ENCODE measurements at places on chromosomes 1 and 21.

GRCh38 chr1:217435204-217435603 lies 195.7 kb downstream of the GPATCH2 start:
- no peak for DNase-seq

DNA sequence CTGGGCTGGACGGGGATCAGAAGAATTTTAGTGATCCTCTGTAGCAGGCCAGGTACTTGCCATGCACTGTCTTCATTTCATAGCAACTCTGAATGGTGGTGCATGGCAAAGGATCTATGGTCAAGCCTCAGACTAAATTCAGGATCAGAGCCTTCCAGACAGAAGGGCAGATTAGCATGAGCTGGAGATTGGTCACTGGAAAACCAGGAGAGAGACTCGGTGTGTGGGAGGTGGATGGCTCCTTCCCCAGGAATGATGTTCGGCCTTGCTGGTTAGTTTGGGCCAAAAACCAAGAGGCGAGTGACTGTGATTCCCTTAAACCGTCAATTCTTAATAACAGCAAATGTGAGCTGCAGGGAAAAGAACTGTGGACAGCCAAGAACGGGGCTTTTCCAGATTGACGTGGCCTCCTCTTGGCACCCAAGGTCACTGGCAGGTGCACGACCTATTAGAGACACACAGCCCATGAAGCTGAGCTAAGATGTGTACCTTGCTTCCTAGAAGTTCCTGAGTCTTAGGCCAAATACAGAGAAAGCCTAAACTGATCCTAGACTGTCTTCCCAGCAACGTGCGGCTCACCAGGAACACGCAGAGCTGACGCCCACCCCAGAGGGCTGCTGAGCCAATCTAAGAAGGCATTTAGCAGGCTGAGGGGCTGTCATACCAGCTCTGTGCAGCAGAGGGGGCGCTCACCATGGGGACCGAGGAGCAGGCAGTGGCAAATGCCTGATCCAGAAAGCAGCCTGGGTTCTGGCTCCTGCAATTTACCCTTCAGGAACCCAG lies 18.5 kb downstream of the ALDH4A1 start:
- DNase-seq = peak; percentile 52

DNA sequence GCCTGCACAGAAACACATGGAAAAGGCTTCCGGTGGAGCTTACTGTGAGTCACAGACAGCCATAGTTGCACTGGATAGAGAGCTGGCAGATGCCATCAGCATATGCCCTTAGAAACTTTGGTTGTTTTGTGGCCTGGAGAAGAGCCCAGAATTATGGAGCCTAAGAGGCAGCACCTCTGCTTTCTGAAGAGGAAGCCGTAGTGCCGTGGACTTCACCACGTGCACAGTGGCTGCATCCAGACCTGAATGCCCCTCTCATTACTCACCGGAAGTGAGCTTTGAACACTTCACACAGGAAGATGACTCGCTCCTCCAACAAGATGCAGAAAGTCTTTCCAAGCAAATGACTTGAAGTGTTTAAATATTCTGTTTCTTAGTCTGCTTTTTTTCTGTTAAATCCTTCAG lies 28.4 kb downstream of the JUN start:
- no peak for DNase-seq

DNA sequence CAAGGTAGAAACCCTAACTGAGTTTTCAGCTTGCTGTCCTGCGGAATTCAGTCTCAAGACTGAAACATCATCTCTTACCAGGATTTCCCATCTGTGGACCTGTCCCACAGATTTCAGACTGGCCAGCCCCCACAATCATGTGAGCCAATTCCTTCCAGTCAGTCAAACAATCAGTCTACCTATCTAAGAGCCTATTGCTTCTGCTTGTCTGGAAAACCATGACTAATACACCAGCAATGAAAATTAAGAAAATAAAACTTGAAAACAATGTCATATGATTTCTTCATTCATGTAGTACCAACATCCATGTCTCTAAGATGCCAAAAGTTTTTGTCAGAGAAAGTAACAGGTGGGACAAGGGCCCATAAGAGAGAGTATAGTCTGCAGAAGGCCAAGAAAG lies 57.6 kb upstream of the CRB1 start:
- DNase-seq = no peak

GRCh38 chr1:161215076-161215475 lies at the start of gene FCER1G:
FCER1G (plus strand) TSS chr1:161215295; CDS start chr1:161215322, 27 bp downstream.
- DNase-seq = no peak

GRCh38 chr1:19484798-19485361 lies 459 bp downstream of the CAPZB start:
- DNase-seq = no peak

- no peak for DNase-seq
These were observed 40.0 kb upstream of the CITED4 start for GRCh38 chr1:40901886-40902852.

- DNase-seq = no peak
These were observed 35.4 kb downstream of the CLCA1 start for GRCh38 chr1:86504137-86504479.

DNA sequence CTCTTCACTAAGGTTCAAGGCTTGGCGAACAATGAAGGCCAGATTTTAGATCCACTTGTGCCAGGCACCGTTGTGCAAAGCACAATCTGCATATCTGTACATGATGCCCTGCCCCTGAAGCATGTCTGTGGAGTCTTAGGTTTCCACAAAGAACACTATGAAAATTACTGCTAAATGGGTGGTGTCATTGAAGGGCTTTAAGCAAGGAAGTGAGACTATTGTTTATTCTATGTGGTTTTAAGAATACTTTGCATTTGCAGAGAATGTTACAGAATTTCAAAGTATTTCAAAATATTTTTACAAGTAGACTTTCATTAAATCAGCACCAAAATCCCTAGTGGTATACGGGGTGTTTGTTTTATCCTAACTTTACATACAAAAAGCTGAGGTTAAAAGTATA lies 8.8 kb downstream of the TSEN15 start:
- no peak for DNase-seq

DNA sequence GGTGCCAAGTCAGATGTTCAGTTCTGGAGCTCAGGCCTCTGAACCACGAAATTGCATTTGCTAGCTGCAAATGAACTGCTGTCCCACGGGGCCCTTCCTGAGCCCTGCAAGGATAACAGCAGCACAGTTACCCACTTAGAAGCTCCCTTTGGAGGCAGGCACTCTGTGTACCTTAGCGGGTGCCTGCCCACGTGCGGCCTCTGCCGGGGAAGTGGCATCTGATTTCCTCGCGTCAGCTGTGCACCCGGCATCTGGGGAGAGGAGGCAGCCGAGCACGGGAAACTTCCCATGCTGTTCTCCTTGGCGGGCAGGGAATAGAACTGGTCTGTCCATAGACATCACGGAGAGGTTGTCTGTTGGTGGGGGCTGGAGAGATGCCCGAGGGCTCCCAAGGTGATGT lies 148.0 kb upstream of the C1orf174 start:
- DNase-seq = no peak

DNA sequence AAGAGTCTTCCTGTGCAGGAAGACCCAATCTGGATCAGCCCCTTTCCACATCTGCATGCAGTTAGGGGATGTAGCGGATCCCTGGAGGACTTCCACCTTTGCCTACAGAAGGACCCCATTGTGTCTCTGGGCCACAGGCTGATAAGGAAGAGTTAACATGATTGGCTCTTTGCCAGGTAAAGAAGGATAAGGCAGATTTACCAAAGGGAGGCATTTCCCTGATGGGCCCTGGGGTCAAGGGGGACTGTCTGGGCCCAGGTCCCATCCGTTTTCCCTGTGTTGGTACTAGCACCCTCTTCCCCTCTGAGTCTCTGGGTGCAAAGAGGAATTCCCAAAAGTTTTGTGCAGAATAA lies 29.1 kb downstream of the SLC26A9 start:
- no peak for DNase-seq

DNA sequence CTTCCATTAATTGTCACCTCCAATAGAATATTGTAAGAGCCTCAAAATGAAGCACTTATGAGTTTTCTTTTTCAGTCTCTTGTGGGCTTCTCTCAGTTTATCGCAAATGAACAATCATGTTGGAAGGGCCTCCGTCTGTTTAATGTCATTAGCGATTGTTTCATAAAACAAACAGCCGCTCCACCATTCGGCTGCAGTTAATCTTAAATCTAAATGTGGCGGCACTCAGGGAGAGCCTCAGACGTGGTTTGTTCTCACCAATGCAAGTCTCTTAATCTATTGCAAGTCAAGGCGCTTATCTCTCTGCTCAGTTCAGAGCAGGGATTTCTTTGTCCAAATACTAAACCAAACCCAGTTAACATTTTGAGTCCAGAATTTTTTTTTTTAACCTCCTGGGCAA lies 34.9 kb upstream of the ESRRG start:
- no peak for DNase-seq

- DNase-seq = no peak
These were observed 78.9 kb upstream of the DMRTA2 start for GRCh38 chr1:50502147-50502546.

- DNase-seq = no peak
These were observed 86.9 kb downstream of the KCNJ15 start for GRCh38 chr21:38343691-38344090.

GRCh38 chr1:202843081-202843480 lies 32.3 kb downstream of the PCAT6 start:
- DNase-seq = no peak

GRCh38 chr1:179137617-179138255 lies 55.9 kb downstream of the TOR3A start:
- no peak for DNase-seq

- no peak for DNase-seq
These were observed 297.9 kb downstream of the GRIK1 start for GRCh38 chr21:29641635-29642550.

DNA sequence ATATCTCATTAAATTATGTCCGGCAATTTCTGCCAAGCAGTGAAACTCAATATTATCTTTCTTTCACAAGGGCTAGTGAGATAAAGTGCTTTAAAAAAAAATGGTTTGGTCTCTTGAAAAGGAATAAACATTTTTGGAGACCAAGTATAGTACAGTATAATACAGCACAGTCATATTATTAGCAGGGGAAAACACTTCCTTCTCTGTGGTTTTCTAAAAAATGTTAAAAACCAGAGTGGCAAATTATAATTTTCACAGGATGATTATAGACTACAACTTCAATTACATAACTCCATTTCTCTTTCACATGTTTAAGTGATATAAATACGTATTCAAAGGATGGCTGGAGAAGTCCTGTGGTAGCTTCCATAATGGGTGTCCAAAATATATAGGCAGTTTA lies 170.3 kb upstream of the DMRTA2 start:
- no peak for DNase-seq

- no peak for DNase-seq
These were observed 8.4 kb downstream of the TXLNA start for GRCh38 chr1:32187850-32188249.

DNA sequence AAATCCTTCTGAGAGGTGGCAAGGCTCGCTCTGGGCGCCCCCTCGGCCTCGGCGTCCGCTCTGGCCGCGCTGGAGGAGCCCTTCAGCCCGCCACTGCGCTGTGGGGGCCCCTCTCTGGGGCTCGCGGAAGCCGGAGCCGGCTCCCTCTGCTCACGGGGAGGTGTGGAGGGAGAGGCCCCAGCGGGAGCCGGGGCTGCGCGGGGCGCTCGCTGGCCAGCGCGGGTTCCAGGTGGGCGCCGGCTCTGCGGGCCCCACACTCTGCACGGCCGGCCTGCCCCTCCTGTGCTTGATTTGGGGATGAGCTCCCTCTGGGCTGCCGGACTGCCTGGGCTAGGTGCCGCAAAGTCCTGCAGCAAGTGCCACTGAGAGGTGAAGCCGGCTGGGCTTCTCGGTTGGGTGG lies 1260.7 kb upstream of the PRMT6 start:
- no peak for DNase-seq

- DNase-seq = no peak
These were observed 51.9 kb upstream of the CD34 start for GRCh38 chr1:207962716-207963426.

- DNase-seq = no peak
These were observed 6.2 kb upstream of the EPS15 start for GRCh38 chr1:51525295-51525694.

- DNase-seq = no peak
These were observed 805 bp downstream of the ATG4C start for GRCh38 chr1:62784509-62785365.

DNA sequence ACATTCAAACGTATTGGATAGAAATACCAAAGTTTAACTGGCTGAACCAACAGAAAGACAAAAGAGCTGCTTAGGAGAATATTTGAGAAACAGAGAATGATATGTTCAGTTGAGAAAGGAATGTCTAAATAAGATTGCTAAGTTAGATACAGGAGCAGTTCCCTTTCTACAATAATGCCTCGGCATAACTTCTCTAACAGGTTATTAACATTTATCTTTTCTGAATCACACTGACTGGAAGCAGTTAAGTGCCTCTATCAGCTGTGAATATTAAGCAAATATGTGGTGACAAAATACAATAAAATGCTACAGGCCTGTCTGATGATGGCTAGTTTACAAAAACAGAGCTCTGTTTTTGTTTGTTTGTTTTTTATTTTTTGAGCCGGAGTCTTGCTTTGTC lies 121.9 kb downstream of the KCNK1 start:
- DNase-seq = no peak

- DNase-seq = no peak
These were observed 823 bp upstream of the PRKAA2 start for GRCh38 chr1:56644064-56644918.

- DNase-seq = no peak
These were observed 156.4 kb upstream of the B3GALT2 start for GRCh38 chr1:193342811-193343210.

GRCh38 chr1:154816369-154816768 lies 53.7 kb downstream of the KCNN3 start:
- no peak for DNase-seq

GRCh38 chr21:35325953-35326352 lies 276.9 kb upstream of the RUNX1 start:
- no peak for DNase-seq

- DNase-seq = no peak
These were observed 46.8 kb downstream of the NPHP4 start for GRCh38 chr1:5945445-5945844.

GRCh38 chr1:17335821-17336710 lies 28.1 kb downstream of the PADI4 start:
- no peak for DNase-seq

DNA sequence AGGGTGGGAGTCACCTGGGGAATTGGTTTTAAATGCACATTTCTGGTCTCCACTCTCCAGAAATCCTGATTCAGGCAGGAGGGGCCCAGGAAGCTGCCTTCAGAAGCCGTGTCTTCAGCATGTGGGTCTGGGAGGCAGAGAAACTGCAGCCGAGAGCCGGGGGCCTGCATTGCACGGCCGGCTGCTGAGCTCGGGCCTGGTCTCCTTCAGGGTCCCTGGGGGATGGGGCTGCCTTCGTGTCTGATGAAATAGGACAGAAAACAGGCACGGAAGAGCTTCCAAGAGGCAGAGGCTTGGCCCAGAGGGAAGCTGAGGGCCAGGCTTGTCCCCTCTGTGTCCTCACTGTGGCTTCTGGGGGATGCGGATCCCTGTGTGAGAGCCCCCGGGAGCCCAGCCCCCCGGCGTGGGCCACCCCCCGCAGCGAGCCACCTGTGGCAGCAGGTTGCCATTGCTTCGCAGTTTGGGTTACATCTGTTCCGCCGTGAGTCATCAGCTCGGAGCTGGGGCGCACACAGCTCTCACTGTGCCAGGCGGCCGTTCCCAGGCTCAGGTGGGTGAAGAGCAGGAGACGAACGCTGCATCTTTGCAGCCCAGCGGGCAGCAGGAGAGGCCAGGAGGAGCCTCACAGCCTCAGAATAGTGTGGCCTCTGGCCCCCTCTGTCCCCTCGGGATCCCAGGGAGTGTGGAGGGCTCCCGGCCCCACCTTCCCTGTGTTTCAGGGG lies 72.4 kb downstream of the AJAP1 start:
- DNase-seq = no peak

Data from stimulated activated CD4-positive, alpha-beta T cell treated with anti-CD3 and anti-CD28 coated beads, Interleukin-1b, Interleukin-23, amount 100 ng/mL, for 1 hour (primary cell).